ENCODE measurements at places on chromosomes 11 and 22.

DNA sequence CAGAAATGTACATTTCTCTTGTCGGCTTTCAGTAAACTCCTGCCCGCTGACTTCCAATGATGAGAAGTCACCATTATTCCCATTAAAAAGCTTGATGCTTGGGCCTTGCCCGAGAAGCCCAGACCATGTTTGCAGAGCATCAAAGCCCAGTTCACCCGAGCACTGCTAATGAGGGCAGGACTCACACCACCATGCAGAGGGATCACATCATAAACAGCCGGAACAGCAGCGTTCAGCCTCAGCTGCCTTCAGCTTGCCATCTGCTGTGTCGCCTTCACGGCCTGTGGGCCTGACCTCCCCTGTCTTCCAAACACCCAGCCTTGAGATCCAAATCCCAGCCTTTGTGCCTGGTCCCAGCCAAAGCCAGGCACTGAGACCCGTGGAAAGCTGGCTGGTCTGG, 105.4 kb upstream of the CSNK2A3 start:
- no peak for DNase-seq

- DNase-seq: no peak
Observed at GRCh38 chr22:40070701-40071100, 75.9 kb downstream of the FAM83F start.

DNA sequence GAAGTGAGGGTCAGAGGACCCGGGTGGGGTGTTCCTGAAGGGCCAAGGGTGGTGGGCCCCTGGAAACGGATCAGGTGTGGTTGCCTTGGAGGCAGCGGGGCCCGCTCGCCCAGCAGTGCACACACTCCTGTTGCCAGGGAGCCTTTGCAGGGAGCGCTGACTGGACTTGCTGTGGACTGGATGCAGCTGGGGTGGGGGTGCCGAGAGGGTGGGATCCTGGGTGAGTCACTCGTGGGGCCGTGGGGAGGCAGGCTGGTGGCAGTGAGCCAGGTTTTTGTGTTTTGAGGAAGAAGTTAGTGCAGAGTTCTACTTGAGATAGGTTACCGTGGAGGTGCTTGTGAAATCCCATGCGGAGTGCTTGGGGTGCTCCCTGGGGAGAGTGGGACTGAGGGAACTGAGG, 1.3 kb downstream of the MRPL23 start:
- DNase-seq: no peak

DNA sequence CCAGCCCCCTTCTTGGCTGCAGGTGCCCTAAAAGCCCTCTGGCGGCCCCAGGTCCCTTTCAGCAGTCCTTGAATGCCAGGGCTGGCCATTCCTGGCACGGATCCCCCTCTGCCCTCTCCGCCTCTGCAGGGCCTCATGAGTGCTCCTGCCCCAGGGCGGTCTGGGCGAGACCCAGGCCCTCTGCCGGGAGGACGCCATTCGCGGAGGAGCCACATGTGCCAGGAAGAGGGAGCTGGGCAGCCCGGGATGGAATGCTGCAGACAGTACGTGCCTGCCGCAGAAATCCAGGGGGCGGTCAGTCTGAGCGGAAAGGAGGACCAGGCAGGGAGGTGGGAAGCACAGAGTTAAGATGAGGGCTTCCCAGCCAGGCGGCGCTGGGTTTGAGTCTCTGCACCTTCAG, 2.8 kb downstream of the CABP7 start:
- DNase-seq: no peak

- DNase-seq: no peak
Observed at GRCh38 chr22:49011379-49011768, 816.3 kb downstream of the BRD1 start.
